ENCODE measurements at places on chromosomes 12 and 14.

GRCh38 chr12:2959505-2960389 lies 550 bp downstream of the TEAD4 start:
- DNase-seq, result peak; percentile 75

DNA sequence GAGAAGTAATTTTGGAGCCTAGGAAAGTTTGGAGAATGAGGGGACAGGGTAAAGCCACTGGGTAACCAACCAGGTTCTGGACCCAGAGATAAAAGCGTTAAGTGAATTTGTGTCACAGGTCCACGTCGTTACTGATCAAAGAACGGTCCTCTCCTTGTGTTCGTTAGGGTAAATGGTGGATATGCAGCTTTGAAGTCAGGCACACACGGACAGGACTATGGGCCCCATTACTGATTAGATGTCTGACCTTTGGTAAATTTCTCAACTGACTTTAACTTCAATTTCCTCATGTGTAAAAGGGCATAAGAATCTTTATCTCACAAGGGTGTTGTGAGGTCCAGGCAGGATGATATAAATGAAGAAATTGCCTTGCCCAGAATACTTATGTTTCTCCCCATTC lies 76.6 kb downstream of the EMP1 start:
- no peak for DNase-seq

GRCh38 chr14:68633131-68633991 lies 159.5 kb downstream of the ZFP36L1 start:
- peak; percentile 49 for DNase-seq

- no peak for DNase-seq
Observed at GRCh38 chr14:77305696-77306095, 15.0 kb downstream of the POMT2 start.

DNA sequence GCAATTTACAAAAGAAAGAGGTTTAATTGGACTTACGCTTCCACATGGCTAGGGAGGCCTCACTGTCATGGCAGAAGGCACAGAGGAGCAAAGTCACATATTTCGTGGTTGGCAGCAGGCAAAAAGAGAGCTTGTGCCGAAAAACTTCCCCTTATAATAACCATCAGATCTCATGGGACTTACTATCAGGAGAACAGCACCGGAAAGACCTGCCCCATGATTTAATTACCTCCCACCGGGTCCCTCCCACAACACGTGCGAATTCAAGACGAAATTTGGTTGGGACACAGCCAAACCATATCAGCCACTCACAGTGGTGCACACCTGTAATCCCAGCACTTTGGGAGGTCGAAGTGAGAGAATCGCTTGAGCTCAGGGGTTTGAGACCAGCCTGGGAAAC lies 68.5 kb downstream of the FBXL14 start:
- DNase-seq, result no peak

- DNase-seq, result peak; percentile 67
Observed at GRCh38 chr14:20427231-20428009, 8.5 kb downstream of the KLHL33 start.

DNA sequence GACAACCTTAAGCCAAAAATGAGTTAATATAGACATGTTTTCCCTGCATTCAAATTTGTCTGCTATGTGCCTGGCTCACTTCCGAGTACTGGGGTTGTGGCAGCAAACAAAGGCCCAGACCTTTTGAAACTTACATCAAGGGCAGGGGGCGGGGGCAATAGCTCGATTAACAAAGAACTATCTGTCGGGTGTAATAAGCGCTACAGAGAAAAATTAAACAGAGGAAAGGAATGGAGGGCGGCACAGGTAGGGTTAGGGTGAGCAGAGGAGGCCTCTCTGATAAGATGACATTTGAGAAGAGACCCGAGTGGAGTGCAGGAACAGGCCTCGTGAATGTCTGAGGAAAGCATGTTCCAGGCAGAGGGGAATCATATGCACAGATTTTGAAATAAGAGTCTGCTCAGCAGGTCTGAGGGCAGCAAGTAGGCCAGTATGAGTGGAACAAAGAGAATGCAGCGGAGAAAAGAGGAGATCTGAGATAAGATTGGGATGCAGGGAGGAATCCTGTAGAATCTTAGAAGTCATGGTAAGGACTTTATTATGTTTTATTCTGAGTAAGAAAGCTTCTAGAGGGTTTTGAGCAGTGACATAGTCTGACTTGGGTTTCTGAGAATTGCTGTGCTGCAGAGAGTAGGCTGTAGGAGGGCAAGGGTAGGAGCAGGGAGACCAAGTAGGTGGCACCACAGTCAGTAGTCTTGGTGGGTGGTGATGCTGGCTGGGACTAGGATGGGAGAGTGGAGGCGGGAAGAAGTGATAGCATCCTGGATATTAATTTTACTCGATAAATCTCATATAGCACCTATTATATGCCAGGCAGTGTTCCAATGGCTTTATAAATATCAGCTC lies 52.6 kb downstream of the BICDL1 start:
- peak; percentile 35 for DNase-seq

- DNase-seq, result no peak
Observed at GRCh38 chr12:48030173-48030650, 25.9 kb upstream of the COL2A1 start.

- peak; percentile 31 for DNase-seq
Observed at GRCh38 chr12:61490526-61491498, 769.4 kb upstream of the USP15 start.

GRCh38 chr12:94516985-94517384 lies 57.3 kb upstream of the CEP83 start:
- no peak for DNase-seq

DNA sequence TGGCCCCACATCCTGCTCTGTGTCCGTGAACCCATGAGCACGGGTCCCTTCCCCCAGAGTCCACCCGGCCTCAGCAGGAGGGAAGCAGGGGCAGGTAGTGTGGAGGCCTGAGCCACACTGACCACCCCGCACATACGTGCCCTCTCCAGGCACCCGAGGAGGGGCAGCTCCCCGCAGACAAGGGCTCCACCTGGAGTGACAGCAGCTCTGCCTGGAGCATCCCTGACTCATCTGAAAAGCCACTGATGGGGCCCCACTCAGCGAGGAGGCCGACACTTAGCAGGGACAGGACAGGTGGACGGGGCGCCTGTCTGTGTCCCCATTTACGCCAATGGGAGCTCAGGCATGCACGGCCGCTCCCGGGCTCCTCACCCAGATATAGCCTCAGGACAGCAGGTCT lies 237.6 kb upstream of the SFSWAP start:
- no peak for DNase-seq

DNA sequence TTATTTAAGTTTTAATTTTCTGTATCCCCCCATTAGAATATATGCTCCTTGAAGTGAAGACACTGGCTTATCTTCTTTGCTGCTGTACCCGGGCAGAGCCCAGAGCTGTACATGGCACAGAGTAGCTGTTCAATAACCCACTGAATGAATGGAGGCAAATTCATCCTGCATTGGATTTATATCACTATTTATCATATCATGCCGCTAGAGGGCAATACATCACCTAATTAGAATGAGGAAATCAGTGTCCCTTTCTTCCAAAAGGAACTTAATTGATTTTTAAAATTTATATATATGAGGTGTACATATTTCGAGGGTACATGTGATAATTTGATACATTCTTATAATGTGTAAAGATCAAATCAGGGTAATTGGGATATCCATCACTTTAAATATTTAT lies 89.2 kb upstream of the TMEM260 start:
- DNase-seq, result peak; percentile 47

- DNase-seq, result no peak
Observed at GRCh38 chr12:78964521-78964920, 99.9 kb downstream of the SYT1 start.

Measured in MCF 10A (cell line).